ENCODE measurements at places on chromosomes 5 and 9.

DNA sequence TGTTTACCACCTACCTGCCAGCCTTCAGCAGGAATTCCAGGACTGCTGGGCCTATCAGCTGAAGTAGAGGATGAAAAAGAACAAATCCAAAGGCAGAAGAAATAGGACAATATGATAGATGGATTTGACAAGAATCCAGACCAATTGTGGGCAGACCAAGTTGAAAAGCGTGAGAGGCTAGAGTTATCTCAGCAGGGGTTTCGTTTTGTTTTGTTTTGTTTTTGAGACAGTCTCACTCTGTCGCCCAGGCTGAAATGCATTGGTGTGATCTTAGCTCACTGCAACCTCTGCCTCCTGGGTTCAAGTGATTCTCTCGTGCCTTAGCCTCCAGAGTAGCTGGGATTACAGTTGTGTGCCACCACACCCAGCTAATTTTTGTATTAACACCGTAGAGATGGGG is 113.2 kb downstream of the PALM2AKAP2 start:
- DNase-seq: no peak

DNA sequence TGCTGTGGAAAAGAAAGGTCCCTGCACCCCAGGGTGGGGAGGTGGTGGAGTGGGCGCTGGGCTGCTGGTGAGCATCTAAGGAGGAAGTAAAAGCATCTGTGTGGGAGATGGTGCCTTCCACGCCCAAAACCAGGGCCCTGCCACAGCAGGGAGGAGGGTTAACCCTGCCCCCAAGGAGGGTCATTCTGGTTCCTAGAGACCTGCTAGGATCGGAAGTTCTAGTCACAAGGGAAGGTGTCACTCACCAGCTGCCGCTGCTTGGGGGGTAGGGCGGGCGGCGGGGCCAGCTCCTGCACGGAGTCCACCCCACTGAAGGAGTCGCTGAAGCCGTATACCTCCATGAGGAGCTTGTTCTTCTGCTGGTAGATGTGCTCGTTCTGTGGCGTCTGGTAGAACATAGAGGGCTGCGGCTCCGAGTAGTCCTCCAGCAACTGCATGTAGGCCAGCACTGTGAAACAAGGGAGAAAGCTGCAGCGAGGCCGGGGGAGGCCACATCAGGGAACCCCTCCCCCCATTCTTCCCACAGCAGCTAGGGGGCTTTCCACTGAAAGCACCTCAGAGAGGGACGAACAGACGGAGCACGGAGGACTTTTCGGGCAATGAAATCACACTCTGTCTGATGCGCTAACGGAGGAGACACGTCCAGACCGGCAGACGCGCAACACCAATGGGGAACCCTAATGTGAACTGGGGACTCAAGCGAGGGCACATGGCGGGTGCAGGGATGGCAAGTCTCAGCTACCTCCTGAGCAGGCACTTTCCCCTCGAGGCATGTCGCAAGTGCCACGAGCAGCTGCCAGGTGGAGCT is 76.4 kb downstream of the PRRT1B start:
- DNase-seq: no peak

- no peak for DNase-seq
Measured at GRCh38 chr9:101587332-101588043, 7.3 kb downstream of the PPP3R2 start.

GRCh38 chr5:131005963-131006684 is 158.9 kb downstream of the HINT1 start:
- no peak for DNase-seq

GRCh38 chr9:132993511-132993939 is 15.0 kb downstream of the GFI1B start:
- no peak for DNase-seq

DNA sequence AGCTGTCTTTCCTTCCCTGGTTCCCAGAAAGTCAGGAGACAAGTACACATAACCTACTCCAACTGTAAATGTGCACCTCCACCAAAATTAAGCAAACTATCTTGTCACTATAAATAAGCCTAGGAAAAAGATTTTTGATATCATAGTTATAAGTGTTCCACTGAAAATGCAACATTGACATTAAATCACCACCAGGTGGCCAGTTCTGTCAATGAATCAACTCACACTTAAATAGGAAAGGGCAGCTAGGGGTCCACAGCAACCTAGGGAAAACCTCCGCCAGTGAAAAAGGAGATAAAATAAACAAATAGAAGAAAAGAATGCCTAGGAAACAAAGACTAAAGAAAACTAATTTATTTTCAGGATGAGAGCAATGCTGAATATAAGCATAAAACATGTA is 243.0 kb upstream of the PTPRD start:
- DNase-seq: no peak

DNA sequence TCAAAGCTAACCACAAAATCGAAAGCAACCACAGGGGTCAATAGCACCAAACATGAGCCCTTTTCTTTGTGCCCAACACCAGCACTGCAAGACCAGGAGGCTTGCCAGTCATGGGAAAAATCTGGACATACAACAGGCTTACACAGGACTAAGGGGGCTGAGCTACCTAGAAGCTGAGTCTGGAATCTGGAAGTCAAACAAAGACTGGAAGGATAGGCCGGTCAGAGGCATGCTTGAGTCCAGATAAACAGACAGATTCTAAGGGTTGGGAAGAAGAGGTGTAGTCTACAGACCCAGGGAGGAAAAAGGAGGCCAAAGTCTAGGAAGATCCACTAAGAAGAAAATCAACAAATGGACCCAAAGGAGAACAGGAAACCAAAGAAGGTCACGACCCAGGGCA is 73.3 kb downstream of the MYO10 start:
- DNase-seq: no peak

DNA sequence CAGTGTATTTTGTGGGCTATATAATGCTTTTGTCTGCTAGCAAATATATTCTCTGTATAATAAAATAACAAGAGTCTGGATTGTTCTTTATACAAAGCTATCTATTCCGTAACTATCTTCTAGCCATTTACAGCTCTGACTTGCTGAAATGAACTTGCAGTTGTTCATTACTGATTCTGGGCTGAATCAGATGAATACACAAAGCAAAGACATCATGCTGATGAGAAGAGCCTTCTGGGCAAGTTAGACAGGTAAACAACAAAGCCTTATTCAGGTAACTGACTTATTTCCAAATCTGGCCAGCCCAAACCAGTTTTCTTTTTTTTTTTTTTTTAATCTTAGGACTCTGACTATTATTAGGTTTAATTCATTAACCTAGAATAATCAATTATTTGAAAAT is 255.5 kb downstream of the KIAA0825 start:
- DNase-seq: no peak

DNA sequence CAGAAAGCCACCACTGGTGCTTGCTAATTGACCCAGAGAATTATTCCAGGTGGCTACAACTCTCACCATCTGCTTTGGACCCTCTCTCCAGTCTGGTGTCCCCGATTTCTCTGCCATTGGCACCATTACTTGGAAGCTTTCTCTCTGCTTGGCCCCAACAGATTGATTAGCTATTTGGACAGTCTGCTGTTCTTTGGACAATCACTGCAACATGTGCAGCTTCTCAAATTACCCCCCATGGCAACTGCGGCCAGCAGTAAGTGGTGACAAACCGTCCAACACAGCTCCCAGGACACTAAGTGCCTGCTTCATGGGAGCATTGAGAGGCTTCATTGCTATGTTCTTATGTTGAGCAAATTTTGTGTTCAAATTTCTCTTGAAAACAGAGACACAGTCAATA is 309.8 kb downstream of the TAF11L14 start:
- DNase-seq: no peak

DNA sequence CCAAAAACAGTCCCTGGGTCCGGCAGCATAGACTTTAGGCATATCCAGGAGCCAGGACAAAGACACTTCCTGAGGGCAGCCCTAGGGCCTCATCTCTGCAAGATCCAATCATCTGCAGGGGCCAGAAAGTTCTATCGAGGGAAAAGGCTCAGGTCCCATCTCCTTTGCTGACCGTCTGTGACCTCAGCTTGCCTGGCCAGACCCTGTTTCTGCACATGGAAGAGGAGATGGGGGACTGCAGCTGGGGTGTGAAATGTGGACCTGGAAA is 51.0 kb upstream of the FCN1 start:
- DNase-seq: no peak

DNA sequence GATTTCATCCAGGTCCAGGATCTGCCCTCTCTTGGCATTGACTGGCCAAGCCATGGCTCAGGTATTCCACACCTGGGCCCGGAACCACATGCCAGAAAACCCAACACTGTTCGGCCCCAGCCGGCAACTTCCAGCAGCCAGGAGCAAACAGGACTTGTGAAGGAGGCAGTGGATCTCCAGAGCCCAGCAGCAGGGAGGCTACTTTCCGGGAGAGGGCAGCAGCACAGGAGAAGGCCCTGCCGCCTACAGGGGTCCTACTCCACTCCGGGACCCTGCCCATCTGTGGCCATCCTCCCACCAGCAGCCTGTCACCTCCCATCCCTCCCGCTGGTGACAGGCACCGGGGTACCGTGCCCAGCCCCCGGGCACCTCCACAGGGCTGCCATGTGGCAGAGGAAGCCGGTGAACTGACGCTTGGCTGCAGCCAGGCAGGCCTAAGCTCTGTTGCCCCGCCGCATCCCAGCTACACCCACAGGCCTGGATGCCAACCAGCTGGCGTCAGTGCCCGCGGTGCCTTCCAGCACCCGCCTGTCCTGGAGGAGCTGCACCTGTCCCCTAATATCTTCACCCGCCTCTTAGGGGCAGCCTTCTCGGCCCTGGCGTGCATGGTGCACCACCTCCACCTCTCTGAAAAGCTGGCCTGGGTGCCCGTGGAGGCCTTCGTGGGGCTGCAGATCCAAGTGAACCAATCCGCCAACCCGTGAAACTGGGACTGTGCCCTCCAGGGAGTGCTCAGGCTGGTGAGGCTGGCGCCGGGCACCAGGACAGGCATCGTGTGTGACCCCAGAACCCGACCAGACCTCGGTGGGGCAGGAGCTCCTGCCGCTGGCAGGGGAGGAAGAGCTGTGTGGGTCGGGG is 18.9 kb upstream of the SLC30A5 start:
- no peak for DNase-seq

DNA sequence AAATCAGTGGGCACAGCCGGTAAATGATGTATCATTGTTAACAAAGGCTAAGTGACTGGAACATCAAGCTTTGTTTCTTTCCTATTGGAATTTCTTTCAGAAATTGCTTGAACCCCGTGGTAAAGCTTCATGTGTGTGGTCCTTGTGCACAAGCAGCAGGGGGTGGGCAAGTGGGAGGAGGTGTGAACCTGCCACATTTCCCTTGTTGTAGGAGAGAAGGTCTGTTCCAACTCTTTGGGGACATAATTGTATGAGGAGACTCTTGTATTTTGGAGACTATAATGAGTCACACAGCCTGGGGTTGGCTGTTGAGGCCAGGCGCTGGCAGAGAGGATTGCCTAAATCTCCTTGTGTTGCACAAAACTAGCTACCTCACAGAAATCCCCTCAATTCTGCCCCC is 620.5 kb downstream of the IRX1 start:
- DNase-seq: no peak

GRCh38 chr9:87336914-87337333 is 160.7 kb upstream of the DAPK1 start:
- DNase-seq: no peak

- DNase-seq: no peak
Measured at GRCh38 chr9:22008384-22008716, 755 bp downstream of the CDKN2B start.

DNA sequence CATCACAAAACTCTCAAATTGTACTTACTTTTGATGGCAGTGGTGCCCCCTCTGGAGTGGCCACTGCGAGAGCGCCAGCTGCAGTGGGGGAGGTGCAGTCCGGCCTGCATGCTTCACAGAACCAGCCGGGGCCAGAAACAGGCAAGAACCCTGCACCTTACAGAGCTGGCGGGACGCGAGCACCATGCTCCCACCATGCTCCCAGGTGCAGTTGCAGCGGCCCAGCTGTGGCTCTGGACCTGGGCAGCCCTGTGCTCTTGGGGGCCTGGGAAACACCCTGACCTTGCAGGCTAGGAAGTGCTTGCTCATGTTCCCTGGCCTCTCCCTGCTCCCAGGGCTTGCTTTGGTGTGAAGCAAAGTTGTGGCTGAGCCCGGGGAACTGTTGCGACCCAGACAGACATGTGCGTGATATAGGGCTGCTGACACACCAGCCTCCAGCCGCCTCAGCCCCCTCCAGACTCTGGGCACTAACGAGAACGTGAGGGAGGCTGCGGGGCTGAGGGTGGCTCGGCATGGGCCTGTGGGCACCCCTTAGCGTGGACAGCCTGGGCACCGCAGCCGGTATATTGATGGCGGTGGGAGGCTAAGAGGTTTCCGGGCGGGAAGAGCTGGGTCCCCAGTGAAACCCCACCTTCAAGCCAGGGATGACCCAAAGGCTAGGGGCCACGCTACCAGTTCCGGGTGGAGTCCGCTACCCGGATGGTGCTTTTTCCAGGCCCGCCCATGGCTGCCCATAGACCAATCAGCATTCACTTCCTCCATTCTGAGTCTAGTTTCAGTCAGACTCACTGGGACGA is 1809.9 kb upstream of the ACO1 start:
- no peak for DNase-seq

DNA sequence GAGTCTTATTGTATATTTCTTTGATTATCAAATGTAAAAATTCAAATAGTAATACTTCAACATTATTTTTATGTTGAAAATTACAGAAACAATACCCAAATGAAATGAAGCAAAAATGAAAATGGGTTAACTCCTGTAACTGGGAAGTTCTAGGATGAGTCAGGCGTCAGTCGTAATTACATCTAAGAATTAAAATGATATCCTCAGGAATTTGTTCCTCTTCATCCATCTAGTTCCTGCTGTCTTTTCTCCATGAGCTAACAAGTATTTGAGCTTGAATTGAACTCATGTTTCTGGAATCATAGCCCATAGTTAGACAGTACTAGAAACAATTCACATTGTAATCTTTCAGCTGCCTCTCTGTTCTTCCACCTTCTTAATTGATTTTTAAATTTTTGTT is 568.3 kb upstream of the TLE4 start:
- no peak for DNase-seq

- peak; percentile 18 for DNase-seq
Measured at GRCh38 chr5:102975457-102976182, 144.3 kb downstream of the GIN1 start.

DNA sequence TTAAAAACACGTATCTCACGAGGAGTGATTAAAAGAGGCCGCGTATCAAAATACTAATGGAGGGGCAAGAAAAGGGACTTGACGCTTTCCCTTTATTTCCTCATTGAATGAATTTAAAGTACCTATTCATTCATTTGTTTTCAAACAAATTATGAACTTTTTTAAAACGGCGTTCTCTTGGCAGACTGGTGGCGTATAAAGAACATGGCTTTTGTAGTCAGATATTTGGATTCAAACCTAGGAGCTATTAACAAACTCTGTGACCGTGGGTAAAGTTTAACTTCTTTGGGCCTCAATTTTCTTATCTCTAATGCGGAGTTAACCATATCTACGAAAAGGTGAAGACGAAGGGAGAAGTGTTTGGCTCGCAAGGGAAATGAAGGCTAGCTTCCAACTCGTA is 876 bp downstream of the CAAP1 start:
- DNase-seq: no peak

GRCh38 chr9:113578279-113578865 is 114.8 kb downstream of the RGS3 start:
- no peak for DNase-seq

- no peak for DNase-seq
Measured at GRCh38 chr9:129630967-129631673, 5.2 kb downstream of the NTMT1 start.

All from fibroblast of skin of left biceps (primary cell).